ENCODE measurements at places on chromosomes 6 and 20.

DNA sequence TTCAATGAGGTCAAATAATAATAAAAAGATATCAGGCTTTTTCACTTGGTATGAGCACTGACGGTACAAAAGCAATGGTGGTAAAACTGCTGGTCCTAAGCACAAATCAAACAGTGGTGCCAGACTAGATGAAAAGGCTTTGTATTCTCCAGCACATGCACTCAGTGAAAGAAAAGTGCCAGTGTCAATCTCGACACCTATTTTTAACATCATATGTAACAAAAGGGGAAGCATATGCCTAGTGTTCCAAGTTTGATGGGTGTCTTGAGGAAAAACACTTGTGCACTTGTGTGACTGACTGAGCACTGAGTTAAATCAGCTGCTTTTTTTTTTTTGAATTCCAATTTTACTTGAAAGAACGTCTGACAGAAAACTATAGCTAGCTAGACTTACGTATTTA, 27.3 kb downstream of the MED23 start:
- DNase-seq = no peak

DNA sequence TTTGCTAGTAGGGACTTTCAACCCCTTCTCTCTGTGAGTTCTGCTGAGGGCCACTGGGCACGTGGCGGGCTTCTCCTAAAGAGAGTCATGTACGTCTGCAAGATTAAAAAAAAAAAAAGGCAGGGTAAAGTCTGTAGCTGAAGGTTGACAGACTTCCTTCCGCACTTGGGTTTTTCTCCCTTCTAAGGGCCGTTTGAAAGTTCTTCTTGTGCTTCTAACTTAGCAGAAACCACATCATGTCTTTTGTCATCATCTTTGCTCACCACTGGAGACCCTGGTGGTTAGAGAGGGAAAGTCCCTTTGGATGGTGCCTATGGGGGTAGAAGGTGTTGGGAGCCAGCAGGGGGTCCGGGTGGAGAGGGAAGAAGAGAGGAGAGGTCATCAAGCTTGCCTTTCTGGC, 31.4 kb downstream of the PRDM1 start:
- DNase-seq = no peak

DNA sequence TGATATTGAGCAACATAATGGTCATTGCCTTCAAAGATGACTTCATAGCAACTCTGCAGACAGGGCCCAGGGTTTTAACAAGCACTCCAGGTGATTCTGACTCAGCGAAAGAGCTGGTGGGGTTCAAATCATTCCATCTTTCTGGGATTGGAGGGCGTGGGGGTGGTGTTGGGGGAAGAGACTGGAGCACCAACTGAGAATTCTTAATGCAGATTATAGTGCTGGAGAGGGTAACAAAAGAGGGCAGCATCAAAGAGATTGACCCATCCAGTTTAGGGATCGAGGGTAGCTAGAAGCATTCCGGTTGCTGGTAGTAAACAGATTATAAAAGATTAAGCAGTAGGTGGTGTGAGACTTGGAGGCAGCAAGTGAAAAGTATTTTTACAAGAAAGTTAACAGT, 15.9 kb downstream of the PFDN4 start:
- no peak for DNase-seq

GRCh38 chr20:43752561-43753301, 25.9 kb upstream of the GTSF1L start:
- DNase-seq = no peak

Data from stimulated activated CD4-positive, alpha-beta T cell treated with anti-CD3 and anti-CD28 coated beads, TNF-alpha, amount 100 ng/mL, for 4 hours (primary cell).